ENCODE measurements at places on chromosomes 7 and 10.

- DNase-seq, result no peak
Measured at GRCh38 chr10:75018251-75018650, 93.2 kb upstream of the SAMD8 start.

DNA sequence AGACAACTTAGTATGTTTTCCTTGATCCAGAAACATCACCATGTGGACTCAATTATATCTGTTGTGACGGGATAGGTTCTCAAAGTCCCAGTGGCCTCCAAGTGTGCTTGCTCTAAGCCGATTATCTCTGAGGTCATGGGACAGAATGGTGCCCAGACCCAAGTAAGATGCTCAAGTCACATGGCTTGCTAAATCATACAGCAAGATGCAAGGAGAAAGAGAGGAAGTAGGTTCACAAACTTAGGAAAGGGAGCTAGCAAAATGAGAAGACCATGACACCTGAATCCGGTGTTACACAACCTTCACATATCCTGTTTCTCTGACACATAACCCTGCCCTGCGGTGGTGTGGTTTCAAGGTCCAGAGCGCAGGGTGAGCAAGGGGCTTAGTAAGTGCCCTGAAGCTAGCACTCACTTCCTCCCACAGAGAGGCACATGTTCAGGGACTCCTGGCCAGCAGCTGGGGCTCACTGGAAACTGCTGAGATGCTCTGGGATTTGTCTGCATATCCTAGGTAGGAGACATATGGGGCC is 590.9 kb upstream of the ANKRD30A start:
- DNase-seq, result no peak

- DNase-seq, result no peak
Measured at GRCh38 chr7:156017431-156017830, 205.2 kb upstream of the SHH start.

DNA sequence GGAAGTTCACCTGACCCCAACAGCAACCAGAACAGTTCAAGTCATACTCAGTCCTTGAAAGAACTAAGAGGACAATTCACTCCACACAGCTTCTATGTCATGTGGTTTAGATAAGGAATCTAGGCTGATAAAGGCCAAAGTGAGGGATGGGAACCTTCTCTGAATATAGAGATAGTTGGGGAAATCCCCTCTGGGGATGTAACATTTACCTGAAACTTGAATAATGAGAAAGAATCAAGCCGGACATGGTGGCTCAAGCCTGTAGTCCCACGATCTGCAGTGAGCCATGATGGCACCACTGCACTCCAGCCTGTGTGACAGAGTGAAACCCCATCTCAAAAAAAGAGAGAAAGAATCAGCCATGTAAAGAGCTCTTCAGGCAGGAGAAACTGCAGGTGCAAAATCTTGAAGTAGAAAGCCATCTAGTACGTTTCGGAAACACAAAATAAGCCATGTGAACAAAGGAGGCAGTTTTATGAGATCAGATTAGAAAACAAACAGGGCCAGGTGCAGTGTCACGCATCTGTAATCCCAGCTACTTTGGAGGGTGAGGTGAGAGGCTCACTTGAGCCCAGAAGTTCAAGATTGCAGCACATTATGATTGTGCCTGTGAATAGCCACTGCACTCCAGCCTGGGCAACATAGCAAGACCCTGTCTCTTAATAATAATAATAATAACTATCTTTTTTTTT is 4.5 kb upstream of the DNMBP start:
- no peak for DNase-seq

GRCh38 chr7:55423277-55423711 is 58.2 kb downstream of the LANCL2 start:
- no peak for DNase-seq

GRCh38 chr7:127332880-127333279 is 59.6 kb downstream of the ZNF800 start:
- DNase-seq, result no peak

DNA sequence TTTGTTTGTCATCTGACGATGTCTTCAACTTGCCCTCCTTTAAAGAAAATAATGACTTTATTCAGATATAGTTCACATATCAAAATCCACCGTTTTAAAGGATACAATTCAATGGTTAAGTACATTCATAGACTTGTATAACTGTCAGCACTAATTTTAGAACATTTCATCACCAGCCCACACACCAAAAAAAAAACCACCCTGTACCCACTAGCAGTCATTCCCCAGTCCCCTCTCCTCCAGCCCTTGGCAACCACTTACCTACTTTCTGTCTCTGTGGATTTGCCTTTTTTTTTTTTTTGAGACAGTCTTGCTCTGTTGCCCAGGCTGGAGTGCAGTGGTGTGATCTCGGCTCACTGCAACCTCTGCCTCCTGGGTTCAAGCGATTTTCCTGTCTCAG is 5.3 kb upstream of the HILPDA start:
- DNase-seq, result no peak

GRCh38 chr7:128402356-128402755 is 7.4 kb downstream of the IMPDH1 start:
- DNase-seq, result no peak
